Left lobe of liver (tissue), 2 donors: ENCODE measurements at places on chromosomes 1 and 21. TPM values are rescaled to one million over a fixed set of nuclear protein-coding genes. Genes with fewer than 3 reads are reported as not detected.

The FAM72D gene
- not detected for total RNA-seq

DNA sequence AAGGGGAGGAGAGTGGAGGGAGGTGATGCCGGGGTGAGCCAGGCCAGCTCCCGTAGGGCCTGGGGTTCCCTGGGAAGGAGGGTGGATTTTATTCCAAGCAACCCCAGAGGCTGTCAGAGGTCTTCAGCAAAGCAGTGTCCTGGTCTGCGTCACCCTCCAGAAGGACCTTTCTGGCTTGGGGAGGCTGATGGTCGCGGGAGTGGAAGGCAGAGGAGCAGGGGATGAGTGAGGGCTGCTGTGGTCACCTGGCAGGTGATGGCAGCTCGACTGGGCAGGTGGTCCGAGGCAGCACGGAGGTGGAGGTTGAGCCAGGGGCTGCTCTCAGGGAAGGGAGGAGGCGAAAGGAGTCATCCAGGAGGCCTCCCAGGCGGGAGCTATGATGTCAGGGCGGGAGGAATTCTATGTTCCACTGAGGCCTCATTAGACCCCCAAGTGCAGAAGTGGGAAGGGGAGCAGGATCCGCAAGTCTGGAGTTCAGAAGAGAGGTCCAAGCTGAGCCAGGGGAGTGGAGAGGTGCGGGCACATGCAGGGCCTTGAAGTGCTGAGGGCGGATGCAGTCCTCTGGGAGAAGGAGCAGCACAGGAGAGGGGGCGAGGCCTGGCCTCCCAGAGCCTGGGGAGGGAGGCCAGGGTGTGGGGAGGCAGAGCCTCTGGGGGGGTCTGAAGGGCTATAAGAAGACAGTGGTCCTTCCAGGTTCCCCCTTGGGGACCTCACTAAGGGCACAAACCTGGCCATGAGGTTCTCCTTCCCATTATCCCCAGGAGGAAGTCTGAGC, 33.3 kb downstream of the BMP8A start:
- no peak for DNase-seq

DNA sequence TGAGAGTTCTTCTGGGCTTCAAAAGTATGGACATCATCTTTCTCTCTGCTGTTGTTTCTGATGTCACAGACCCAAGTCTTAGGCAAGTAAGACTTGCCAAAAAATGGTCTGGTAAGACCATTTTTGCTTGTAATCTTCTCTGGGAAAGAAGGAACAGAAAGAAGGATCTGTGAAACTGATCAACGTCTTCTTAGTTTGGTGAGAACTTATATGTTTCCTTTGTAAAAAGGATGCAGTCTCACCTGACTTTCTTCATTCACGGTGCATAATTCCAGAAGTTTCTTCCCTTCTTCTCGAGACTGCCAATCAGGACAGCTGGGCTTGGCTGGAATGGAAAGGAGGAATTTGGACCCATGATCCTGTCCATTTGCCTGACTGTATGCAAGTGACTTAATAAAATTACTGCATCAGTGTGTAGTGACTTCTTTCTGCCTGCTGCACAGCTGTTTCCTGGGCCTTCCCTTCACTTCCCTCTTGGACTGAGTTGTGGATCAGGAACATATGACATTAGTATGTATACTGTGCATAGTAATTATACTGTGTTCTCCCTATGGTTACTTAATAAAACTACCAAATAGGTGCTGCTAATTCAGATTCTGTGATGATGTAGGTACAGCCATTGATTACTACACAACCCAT, 7.6 kb upstream of the DENND1B start:
- no peak for DNase-seq

GRCh38 chr1:56215771-56216170, 363.6 kb downstream of the PLPP3 start:
- DNase-seq = no peak
